Cardiac muscle cell (in vitro differentiated cells and primary cell): ENCODE measurements at places on chromosomes 1 and 21.
A peak's percentile ranks its signal among the peaks of the same experiment; 100 is the strongest.

DNA sequence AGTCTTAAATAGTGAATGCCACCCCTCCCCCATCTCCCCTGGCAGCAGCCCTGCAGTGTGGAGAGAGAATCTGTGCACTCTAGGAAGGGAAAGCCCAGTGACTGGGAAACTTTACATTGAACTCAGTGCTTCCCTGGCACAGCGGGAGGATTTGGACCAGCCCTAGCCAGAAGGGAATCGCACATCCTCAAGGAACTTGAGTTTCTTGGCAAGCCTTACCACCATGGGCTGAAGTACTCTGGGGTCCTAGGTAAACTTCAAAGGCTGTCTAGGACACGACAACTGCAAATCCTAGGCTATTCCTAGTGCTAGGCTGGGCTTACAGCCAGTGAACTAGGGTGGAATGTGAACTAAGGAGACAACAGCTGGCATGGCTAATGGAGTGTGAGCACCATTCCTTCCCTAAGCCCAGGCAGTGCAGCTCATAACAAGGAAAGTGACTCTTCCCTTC, 88.3 kb downstream of the COL24A1 start:
- peak; percentile 53 for DNase-seq

DNA sequence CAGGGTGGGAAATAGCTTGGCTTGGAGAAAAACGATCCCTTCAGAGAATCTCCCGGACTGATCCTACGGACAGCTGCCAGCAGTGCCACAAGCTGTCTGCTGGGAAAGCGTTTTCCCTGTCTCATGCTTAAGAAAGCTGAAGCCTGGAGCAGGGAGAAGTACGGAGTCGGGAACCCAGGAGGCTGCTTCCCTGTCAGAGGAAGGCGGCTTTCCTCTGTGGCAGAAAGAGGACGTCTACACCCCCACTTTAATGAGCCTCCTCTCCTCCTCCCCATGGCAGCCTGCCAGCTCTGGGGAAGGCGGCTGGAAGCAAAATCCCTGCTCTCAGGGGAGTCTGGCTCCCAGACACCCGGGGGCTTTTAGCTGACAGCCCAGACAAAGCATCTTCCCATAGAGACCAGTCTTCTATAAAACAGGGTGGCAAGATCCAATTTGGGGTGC, 7.3 kb downstream of the KIF21B start:
- DNase-seq: peak; percentile 52

- DNase-seq: no peak
Measured at GRCh38 chr21:41892726-41893125, 13.6 kb upstream of the PRDM15 start.

GRCh38 chr21:25370311-25370744, 237.0 kb downstream of the MRPL39 start:
- peak; percentile 83 for DNase-seq

GRCh38 chr1:72105201-72105600, 177.1 kb downstream of the NEGR1 start:
- no peak for DNase-seq

- peak; percentile 67 for DNase-seq
Measured at GRCh38 chr1:51750218-51750617, 128.3 kb downstream of the NRDC start.

- peak; percentile 48 for DNase-seq
Measured at GRCh38 chr1:233045588-233045987, 95.2 kb downstream of the NTPCR start.

- DNase-seq: no peak
Measured at GRCh38 chr1:199205740-199206441, 567.1 kb downstream of the PTPRC start.

- no peak for DNase-seq
Measured at GRCh38 chr1:229986737-229987337, 80.2 kb upstream of the GALNT2 start.

DNA sequence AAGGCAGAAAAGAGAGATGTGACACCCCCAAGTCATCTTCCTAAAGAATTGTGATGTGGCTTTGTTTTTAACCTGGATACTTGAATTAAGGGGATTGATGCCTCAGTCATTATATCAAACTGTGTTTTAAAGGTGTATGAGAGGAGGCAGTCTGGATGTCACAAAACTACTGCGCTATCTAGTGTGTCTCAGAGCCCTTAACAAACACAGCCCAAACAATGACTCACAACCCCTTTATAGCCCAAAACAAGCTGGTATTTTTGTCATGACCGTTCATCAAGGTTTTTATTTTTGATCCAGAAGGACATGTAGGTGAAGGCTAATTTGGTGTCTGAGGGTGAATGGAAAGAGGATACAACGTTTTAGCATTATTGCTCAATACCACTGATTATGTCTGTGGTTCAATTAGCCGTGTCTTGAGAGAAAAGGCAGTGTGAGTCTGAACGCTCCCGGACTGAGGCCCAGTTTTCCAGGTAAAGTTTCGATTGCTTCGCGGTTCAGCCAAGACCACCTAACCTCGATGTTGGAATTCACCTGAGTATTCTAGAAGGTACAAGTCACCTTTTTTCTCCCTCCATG, 71.6 kb downstream of the SGIP1 start:
- DNase-seq: no peak

DNA sequence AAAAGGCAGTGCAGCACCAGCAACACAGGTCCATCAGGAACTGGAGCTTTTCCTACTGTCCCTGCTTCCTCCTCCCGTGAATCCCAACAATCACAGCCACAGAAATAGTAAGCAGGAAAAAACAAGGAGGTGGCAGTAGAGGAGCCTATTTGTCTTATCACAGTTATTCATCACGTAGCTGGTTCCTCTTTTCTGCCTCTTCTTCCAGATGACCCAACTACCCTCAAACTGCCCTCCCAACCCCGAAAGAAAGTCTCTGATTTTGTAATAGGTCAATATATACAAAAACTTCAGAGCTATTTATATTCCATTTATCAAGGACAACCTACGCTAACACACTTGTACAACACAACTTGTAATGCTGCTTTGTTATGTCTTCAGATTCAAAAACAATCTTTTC, 21.4 kb downstream of the GNB1 start:
- no peak for DNase-seq

- DNase-seq: peak; percentile 64
Measured at GRCh38 chr1:57623039-57623790, 199.4 kb upstream of the DAB1 start.

- no peak for DNase-seq
Measured at GRCh38 chr1:79499541-79499940, 493.0 kb upstream of the ADGRL4 start.

DNA sequence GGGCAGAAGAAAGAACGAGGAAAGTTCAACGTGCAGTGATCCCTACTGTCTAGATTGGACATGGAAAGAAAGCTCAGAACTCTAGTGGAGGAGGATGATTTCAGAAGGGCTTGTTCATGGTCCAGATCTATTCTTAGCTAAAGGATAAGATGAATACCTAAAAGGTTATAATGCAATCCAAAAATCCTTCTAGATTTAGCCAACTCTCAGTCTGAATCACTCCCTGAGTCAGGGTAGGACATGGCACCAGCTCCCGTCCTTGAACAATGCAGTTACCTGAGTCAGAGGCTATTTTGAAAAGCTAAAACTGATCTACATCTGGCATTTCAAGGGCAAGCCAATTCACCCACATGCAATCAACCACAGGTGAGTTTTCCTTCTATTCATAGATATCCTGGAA, 38.8 kb upstream of the HIVEP3 start:
- peak; percentile 38 for DNase-seq

GRCh38 chr1:119808491-119808890, 2.8 kb downstream of the REG4 start:
- no peak for DNase-seq

- DNase-seq: peak; percentile 97
Measured at GRCh38 chr1:20786253-20787028, 666 bp downstream of the HP1BP3 start.

DNA sequence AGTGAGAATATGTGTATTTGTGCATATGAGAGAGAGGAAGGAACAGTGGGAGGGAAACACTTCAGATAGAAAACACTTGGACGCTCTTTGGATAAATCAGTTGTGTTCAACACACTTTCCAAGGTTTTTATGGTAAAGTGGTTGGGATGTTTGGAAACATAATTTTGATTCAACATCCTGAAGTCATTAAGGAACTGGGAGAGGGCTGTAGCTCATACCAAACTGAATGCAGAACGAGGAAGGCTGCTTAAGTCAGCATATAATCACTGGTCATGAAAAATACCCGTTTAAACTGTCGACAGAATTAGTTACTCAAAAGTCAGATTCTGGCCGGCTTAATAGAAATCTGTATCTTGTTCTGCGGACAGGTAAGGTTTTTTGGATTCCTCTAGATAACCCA, 14.9 kb downstream of the LIX1L start:
- DNase-seq: no peak

GRCh38 chr1:90781534-90781933, 64.4 kb upstream of the BARHL2 start:
- DNase-seq: no peak

- DNase-seq: no peak
Measured at GRCh38 chr1:29640428-29640785, 404.1 kb downstream of the PTPRU start.

DNA sequence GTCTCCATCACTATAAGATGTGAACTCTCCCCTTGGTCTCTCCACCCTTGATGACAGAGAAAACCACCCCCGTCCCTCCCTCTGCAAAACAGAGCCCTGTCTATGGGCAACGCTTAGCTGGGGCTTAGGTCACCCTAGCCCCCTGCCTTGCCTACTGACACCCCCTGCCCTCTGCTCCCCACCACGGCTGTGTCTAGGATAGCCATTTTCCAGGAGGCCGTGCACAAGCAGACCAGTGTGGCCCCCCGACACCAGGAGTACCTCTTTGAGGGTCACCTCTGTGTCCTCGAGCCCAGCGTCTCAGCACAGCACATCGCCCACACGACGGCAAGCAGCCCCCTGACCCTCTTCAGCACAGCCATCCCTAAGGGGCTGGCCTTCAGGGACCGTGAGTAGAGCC, 8.5 kb downstream of the IKBKE start:
- DNase-seq: no peak

DNA sequence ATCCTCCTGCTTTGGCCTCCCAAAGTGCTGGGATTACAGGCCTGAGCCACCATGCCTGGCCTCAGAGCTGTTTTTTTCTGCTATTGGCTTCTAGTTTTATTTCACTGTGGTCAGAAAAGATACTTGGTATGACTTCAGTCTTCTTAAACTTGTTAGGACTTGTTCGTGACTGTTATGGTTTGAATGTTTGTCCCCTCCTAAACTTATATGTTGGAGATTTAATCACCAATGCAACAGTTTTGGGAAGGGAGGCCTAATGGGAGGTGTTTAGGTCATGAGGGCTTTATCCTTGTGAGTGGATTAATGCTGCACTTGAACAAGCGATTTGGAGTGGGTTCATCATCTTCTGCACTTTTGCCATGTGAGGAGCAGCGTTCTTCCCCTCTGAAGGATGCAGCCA, 24.5 kb upstream of the SOD1 start:
- no peak for DNase-seq

- DNase-seq: no peak
Measured at GRCh38 chr1:25697435-25698217, 81.0 kb downstream of the MAN1C1 start.

DNA sequence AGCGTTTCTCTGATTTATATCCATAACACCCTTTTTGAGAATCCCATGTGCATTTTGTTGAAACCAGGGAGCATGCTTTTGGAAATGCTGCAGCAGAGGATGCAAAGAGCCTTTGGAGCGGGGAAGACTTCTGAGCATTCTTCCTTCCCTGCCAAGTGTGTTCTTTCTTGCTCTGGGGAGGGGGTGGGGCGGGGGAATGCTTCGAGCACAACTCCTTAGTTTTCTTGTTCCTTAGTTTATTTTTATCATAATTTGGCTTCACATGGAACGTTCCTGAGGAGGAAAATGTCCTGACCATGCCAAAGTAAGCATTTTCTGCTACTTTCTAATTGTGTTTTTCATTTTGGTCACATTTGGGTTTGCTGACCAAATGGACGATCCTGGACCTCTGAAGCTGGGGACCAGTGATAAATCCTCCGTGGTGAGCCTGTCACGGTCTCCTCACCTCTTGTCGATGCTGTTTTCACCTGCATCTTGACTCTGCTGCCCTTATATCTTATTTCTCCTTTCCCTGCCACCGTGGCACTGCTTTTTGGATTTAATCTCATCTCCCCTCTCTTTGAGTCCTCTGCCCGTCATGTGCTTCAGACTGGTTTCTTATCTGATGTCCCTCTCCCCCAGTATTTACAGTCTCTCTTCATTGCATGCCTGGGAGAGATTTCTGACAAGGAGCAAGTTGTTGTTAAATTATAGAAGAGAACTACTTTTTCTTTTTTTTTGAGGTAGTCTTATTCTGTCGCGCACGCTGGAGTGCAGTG, 2.4 kb downstream of the CTPS1 start:
- no peak for DNase-seq

GRCh38 chr1:31705080-31705866, 1.5 kb upstream of the COL16A1 start:
- DNase-seq: peak; percentile 51

DNA sequence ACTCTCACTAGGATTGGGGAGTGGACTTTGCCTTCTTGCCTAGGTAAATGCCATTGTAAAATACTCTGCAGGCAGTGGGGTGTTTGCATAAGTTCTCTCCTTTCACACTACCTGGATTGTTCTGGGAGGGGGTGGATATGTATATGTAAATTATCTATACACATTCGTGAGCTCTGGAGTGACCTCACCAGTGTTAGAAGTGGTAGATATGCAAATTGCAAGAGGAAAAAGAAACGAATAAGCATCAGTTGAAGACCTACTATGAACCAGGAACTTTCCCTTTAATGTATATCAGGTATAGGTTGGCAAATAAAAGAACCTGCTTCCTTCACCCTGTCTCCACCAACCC, 1.5 kb upstream of the ARHGEF11 start:
- DNase-seq: no peak

- DNase-seq: no peak
Measured at GRCh38 chr21:15444118-15444960, 285.4 kb upstream of the USP25 start.

GRCh38 chr1:198903203-198903602, 264.4 kb downstream of the PTPRC start:
- peak; percentile 15 for DNase-seq

- no peak for DNase-seq
Measured at GRCh38 chr1:57040811-57041210, 75.0 kb upstream of the C8B start.

DNA sequence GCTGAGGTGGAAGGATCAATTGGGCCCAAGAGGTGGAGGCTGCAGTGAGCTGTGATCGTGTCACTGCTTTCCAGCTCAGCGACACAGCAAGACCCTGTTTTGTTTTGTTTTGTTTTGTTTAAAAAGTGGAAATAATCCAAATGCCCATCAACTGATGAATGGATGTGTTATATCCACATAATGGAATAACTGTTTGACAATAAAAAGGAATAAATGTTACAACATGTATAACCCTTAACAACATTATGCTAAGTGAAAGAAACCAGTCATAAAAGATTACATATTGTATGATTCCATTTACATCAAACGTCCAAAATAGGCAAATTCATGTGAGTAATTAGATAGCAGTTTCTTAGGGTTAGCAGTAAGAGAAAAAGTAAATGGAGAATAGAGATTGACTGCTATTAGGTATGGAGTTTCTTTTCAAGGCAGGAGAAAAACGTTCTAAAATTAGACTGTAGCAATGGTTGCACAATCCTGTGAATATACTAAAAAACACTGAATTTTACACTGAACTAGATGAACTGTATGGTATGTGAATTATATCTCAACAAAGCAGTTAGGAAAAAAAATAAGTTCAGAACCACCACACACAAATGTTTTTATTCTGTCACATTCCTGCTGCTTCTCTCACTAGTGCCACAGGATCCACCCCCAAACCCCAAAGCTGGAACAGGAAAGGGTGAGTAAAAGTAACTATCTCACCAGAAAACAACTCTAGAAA, 15.7 kb downstream of the FOXJ3 start:
- DNase-seq: peak; percentile 64

GRCh38 chr1:25996966-25997827, 666 bp downstream of the PAFAH2 start:
- DNase-seq: peak; percentile 84

GRCh38 chr1:64745181-64745985, 508 bp downstream of the RAVER2 start:
- DNase-seq: peak; percentile 56
